ENCODE measurements at places on chromosomes 3 and 15.

GRCh38 chr3:127407026-127407939, 119.4 kb upstream of the PRR20G start:
- peaks cover 53% of the 10 kb centered on the region for H3K4me1 ChIP-seq
- no peak overlapping the region for H3K4me3 ChIP-seq
- H3K27ac ChIP-seq = no peak overlapping the region
- H3K27me3 ChIP-seq = no peaks in the 10 kb centered on the region

GRCh38 chr3:177610262-177610661, 413.0 kb upstream of the TBL1XR1 start:
- no peaks in the 10 kb centered on the region for H3K36me3 ChIP-seq
- DNase-seq = no peak
- H3K4me1 ChIP-seq = peaks cover 3% of the 10 kb centered on the region
- no peak overlapping the region for H3K4me3 ChIP-seq

DNA sequence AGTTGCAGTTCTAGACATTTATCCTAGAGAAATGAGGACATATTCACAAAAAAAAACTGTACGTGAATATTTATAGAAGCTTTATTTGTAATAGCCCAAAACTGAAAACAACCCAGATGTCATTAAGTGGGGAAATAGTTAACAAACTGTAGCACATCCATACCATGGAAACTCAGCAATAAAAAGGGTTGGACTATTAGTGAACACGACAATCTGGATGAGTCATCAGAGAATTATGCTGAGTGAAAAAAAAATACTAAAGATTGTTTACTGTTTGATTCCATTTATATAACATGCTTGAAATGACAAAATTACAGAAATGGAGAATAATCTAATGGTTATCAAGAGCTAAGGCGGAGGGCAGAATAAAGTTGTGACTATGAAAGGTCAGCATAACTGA, 59.5 kb downstream of the CPA3 start:
- no peaks in the 10 kb centered on the region for H3K36me3 ChIP-seq

- H3K36me3 ChIP-seq = no peaks in the 10 kb centered on the region
- H3K4me1 ChIP-seq = peaks cover 3% of the 10 kb centered on the region
- H3K27me3 ChIP-seq = no peaks in the 10 kb centered on the region
- no peak for DNase-seq
- no peak overlapping the region for H3K27ac ChIP-seq
Measured at GRCh38 chr3:64863226-64864212, 175.7 kb upstream of the ADAMTS9 start.

GRCh38 chr15:88621789-88622604, 857 bp downstream of the AEN start:
- peaks cover 10% of the 10 kb centered on the region for H3K36me3 ChIP-seq
- DNase-seq = no peak
- no peaks in the 10 kb centered on the region for H3K27me3 ChIP-seq
- H3K4me3 ChIP-seq = peak overlapping the region; percentile 94
- H3K4me1 ChIP-seq = peaks cover 17% of the 10 kb centered on the region

DNA sequence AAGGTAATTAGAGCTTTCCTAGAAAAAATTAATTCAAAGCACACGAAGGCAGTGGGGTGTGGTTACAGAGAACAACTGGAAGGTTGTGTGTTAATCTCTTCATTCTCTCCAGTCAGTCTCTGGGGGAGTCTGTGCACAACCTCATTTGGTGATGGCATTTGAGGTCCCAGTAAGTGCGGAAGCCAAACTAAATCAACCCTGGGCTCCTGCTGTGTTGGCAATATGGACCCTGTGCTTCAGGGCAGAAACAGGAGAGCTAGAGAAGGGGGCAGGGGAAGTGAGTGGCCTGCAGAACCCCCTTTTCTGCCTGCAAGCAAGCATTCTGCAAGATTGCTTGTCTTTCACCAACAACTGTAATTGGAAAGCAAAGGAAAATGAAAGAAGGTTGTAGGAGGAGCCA, 195.9 kb upstream of the ST8SIA2 start:
- H3K4me1 ChIP-seq = peaks cover 8% of the 10 kb centered on the region
- H3K4me3 ChIP-seq = no peak overlapping the region
- no peaks in the 10 kb centered on the region for H3K36me3 ChIP-seq
- DNase-seq = no peak
- H3K27me3 ChIP-seq = no peaks in the 10 kb centered on the region

GRCh38 chr3:181578743-181579142, 133.0 kb upstream of the SOX2 start:
- DNase-seq = no peak
- H3K4me3 ChIP-seq = no peak overlapping the region
- H3K36me3 ChIP-seq = no peaks in the 10 kb centered on the region
- H3K4me1 ChIP-seq = no peaks in the 10 kb centered on the region
- H3K27me3 ChIP-seq = no peaks in the 10 kb centered on the region
- H3K27ac ChIP-seq = no peak overlapping the region

- no peaks in the 10 kb centered on the region for H3K4me1 ChIP-seq
- no peaks in the 10 kb centered on the region for H3K27me3 ChIP-seq
- no peak overlapping the region for H3K27ac ChIP-seq
- DNase-seq = no peak
Measured at GRCh38 chr15:81495780-81496467, 121.9 kb upstream of the TMC3 start.

GRCh38 chr3:130934442-130935089, 40.7 kb downstream of the ATP2C1 start:
- H3K27ac ChIP-seq = no peak overlapping the region
- no peak overlapping the region for H3K4me3 ChIP-seq
- H3K4me1 ChIP-seq = peaks cover 3% of the 10 kb centered on the region
- no peaks in the 10 kb centered on the region for H3K27me3 ChIP-seq
- peaks cover 77% of the 10 kb centered on the region for H3K36me3 ChIP-seq

DNA sequence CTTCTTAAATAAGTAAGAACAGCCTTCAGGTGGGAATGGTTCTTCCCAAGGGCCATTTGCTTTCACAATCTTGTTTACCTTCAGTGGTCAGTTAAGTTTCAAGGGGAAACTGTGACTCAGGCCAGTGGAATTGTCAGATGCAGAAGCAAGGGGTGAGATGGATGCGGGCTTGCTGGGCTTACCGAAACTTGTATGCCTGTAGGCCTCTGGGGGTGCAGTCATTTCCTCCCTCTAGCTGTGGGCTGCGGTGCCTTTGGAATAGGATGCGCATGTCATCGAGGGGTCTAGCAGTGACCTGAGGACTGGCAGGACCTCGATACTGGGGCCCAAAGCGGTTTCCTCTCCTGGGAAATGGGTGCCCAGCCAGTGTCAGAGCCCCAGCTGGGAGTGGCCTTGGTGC, 121.6 kb downstream of the EEFSEC start:
- no peaks in the 10 kb centered on the region for H3K27me3 ChIP-seq
- peaks cover 14% of the 10 kb centered on the region for H3K4me1 ChIP-seq
- DNase-seq = no peak
- H3K27ac ChIP-seq = no peak overlapping the region
- no peak overlapping the region for H3K4me3 ChIP-seq

DNA sequence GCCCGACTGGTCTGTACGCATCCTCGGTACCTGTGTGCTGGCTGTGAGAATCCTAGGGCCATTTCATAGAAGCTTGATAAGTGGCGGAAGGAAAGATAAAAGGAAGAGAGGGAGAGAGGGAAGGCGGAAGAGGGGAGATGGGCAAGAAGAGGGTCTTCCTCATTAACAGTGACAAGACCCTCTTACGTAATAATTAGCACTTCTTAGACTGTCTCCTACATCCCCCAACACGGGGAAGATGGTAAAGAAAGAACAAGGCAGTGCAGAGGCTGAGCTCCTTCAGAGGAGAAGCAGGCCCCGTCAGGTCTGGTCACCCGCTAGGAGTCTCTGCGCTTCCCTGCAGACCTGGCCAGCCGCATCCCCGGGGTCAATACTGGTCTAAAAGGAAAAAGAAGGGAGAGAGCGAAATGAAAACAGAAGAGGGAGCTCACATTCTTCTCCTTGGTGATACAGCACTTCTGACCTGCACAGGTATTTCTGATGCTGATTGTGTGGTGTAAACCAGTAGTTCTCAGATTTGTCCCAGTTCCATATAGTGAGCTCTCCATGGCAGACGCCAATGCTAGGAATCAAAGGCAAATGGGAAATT, 19.0 kb upstream of the FAM240A start:
- H3K27me3 ChIP-seq = no peaks in the 10 kb centered on the region
- no peak overlapping the region for H3K4me3 ChIP-seq
- no peaks in the 10 kb centered on the region for H3K36me3 ChIP-seq
- H3K4me1 ChIP-seq = no peaks in the 10 kb centered on the region
- no peak overlapping the region for H3K27ac ChIP-seq

- DNase-seq = no peak
- no peak overlapping the region for H3K27ac ChIP-seq
- peaks cover 11% of the 10 kb centered on the region for H3K4me1 ChIP-seq
- H3K27me3 ChIP-seq = no peaks in the 10 kb centered on the region
- no peak overlapping the region for H3K4me3 ChIP-seq
Measured at GRCh38 chr15:62818691-62819090, 223.9 kb upstream of the TPM1 start.

DNA sequence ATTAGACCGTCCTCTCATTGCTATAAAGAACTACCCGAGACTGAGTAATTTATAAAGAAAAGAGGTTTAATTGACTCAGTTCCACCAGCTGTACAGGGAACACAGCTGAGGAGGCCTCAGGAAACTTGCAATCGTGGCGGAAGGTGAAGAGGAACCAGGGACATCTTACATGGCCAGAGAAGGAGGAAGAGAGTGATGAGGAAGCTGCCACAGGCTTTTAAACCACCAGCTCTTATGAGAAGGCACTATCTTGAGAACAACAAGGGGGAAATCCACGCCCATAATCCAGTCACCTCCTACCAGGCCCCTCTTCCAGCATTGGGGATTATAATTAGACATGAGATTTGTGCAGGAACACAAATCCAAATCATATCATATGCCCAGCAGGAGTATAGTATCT, 138.5 kb downstream of the ALCAM start:
- no peaks in the 10 kb centered on the region for H3K4me1 ChIP-seq
- no peak for DNase-seq
- no peaks in the 10 kb centered on the region for H3K27me3 ChIP-seq
- no peak overlapping the region for H3K27ac ChIP-seq
- no peaks in the 10 kb centered on the region for H3K36me3 ChIP-seq

GRCh38 chr3:142633073-142633472, 36.9 kb downstream of the PLS1 start:
- H3K27ac ChIP-seq = no peak overlapping the region
- no peak overlapping the region for H3K4me3 ChIP-seq
- H3K27me3 ChIP-seq = no peaks in the 10 kb centered on the region
- no peaks in the 10 kb centered on the region for H3K36me3 ChIP-seq
